Stimulated activated CD4-positive, alpha-beta T cell treated with anti-CD3 and anti-CD28 coated beads, Interleukin-12 subunit alpha, Interleukin-12 subunit beta, amount 100 ng/mL, for 4 hours (primary cell): ENCODE measurements at places on chromosomes 5 and 9.

GRCh38 chr5:135879591-135879990 is 16.1 kb downstream of the IL9 start:
- DNase-seq, result no peak

DNA sequence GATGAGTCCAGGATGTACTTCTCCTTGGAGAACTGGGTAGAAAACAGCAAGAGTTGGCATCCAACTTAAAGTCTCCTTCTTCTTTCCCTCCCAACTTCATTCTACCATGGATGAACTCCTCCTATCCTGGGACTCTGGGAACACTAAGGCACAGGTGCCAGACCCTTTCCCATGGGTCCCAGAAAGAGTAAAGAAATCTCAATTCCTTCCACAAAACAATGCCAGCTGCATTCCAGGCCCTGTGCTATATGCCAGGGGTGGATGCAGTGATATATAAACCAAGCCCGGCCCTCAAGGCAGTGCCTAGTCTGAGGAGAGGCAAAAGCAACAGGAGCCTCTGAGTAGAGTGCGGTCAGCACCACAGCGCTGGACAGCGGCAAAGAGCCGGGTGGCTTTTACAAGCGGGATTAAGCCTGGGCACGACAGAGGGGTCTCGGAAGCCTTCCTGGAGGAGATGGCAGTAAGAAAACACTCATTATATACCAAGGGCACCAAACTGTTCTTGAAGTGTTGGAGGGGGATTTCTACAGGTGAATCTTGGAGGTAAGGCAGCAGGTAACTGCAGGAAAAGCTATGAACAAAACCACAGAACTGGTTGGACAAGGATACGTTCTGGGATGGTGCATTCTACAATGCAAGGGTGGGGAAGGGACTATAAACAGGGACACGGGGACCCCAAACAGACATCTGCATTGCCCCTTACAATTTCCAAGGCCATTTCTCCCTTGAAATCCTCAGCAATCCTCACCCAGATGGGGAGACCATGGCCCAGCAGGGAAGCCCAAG is 16.4 kb upstream of the TOR2A start:
- DNase-seq, result no peak

- DNase-seq, result no peak
Observed at GRCh38 chr5:116145416-116145815, 60.6 kb downstream of the COMMD10 start.

GRCh38 chr5:90408571-90409317 is 812 bp downstream of the CETN3 start:
- DNase-seq, result no peak

DNA sequence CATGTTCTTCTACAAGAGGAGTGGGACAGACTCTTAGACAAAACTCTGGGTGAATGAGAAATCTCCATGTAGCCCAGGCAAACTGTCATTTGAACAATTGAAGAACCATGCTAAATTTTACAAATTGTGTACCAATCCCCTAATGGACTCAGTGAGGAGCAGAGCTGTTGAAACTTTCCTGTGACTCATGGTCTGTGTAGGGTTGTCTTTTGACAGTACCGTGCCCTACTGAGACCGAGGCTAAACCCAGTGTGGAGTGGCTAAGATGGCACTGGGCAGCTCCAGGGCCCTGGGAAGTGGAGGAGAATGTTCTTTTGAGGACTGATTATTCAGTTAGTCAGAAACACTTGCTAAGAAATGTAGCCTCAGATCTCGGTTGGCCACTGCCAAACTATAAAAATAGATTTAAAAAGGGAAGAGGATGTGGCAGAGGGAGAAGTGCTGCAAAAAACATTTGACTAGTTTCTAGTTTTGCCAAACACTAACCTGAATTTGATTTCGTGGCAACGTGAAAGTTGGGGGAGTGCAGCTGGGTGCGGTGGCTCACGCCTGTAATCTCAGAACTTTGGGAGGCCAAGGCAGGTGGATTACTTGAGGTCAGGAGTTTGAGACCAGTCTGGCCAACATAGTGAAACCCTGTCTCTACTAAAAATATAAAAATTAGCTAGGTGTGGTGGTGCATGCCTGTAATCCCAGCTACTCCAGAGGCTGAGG is 24.7 kb downstream of the POU4F3 start:
- no peak for DNase-seq

GRCh38 chr5:143188083-143188482 is 215.4 kb downstream of the NR3C1 start:
- no peak for DNase-seq

GRCh38 chr9:126343271-126343700 is 16.7 kb downstream of the MVB12B start:
- no peak for DNase-seq

DNA sequence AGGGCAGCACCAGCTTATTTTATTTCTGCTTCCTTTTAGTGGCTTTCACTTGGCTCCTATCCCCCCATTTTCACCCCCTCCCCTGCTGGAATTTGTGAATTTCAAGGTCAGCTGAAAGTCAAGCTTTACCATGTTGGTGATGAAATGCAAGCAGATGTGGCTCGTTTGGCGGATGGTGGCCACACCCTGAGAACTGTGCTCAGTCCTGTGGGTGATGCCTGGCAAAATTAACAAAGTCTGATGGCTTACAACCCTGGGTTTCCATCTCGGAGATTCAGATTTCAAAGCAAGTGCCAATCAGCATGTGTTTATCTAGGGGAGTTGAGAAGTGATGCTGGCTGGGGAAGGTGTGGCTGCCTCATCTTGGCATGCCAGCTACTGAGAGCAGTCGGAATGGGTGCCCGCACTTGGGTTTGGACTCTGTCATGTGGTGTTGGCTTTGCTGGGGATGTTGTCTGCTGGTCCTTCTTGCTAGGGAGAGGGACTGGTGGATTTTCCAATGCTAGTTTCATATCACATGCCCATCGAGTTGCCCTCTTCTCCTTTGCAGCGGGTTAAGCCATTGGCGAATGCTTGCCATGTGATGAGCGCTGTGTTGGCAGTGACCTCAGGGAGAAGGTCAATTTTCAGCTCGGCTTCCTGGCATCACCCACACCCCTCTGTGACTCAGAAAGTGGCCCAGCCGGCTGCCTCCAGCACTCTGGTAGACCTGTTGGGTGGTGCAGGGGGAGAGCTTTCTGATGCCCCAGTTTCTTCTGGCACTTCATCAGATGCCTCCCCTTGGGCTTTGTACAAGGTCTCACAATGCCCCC is 77.0 kb upstream of the PITX1 start:
- DNase-seq, result no peak

DNA sequence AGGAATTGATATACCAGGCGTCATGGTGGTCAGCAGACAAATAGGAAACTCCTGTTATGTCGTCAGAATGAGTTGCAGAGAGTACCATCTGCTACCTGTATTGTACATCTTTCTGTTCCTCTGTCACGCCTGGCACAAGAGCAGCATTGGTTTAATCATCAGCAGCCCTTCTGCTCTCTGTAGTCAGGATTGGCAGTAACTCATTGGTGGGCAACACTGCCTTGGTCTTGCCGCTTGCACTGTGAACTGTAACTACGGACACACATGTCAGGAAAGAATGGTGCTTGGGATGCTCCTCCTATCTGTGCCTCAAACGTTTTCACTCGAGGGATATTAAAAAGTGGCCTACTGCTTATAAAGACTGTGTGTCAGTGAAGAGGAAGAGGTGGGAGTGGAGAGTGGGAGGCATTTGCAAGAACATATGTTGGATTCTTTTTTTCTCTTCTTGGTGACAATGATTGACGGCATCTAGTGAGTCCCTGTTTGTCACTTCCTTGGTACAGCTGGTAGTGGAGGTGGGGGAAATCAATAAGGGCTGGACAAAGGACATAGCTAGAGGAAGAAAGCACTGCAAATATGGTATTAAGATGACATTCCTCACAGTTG is 76.6 kb downstream of the F2RL2 start:
- DNase-seq, result no peak

GRCh38 chr5:174972291-174972690 is 247.9 kb downstream of the MSX2 start:
- DNase-seq, result no peak

DNA sequence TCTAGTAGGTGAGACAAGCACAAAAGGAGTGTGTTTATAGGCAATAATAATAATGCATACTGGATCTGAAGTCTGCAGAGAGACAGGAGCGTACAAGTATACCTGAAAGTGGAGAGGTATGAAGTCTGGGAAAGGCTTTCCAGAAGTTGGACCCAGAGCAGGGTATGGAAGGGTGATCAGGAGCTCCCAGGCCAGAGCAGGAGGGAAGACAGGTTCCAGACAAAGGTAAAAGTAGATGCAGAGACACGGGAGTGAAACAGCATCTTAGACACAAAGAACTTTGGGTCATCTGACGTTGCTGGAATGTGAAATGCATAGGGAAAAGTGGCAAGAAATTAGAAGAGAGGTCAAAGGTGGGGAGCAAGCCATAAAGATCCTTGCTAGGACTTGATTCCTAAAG is 175.1 kb downstream of the PAM start:
- no peak for DNase-seq

- no peak for DNase-seq
Observed at GRCh38 chr5:173500213-173500560, 116.3 kb downstream of the BOD1 start.

GRCh38 chr5:93926831-93927620 is 185.6 kb upstream of the POU5F2 start:
- DNase-seq, result no peak

GRCh38 chr9:90801241-90801972 is at the start of gene SYK:
TSS of gene SYK (plus strand) at chr9:90801819. CDS start at chr9:90843899, 42,080 bp downstream.
- DNase-seq, result no peak

GRCh38 chr5:73370640-73371583 is 77.7 kb downstream of the FOXD1 start:
- no peak for DNase-seq

GRCh38 chr5:17405976-17406375 is 92.1 kb upstream of the TAF11L2 start:
- no peak for DNase-seq

GRCh38 chr9:24007185-24007584 is 181.1 kb upstream of the ELAVL2 start:
- DNase-seq, result no peak

GRCh38 chr9:38316166-38316780 is 76.2 kb upstream of the ALDH1B1 start:
- DNase-seq, result no peak

GRCh38 chr5:8349855-8350254 is 480.9 kb downstream of the MTRR start:
- DNase-seq, result no peak

GRCh38 chr9:113879911-113880310 is 3.8 kb downstream of the ZNF618 start:
- no peak for DNase-seq

GRCh38 chr9:75979362-75979761 is 88.9 kb downstream of the PCSK5 start:
- no peak for DNase-seq

DNA sequence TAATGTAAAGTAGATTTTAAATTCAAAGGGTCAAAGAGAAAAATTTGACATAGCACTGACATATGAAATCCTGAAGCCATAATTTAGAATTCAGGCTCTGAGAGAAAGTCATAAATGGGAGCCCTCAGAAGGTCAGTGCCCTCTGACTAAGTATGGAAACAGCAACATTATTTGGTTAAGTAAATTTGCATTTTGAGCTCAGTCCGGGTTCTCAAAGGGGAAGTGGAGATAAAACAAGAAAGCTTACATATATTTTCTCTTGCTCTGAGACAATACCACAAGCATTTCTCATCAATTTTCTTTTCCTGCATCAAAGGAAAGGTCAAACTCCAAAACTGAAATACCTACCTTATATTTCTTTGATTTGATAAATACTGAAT is 348.0 kb downstream of the SEMA5A start:
- DNase-seq, result no peak

GRCh38 chr9:128406848-128407391 is 13.7 kb upstream of the CERCAM start:
- DNase-seq, result no peak

DNA sequence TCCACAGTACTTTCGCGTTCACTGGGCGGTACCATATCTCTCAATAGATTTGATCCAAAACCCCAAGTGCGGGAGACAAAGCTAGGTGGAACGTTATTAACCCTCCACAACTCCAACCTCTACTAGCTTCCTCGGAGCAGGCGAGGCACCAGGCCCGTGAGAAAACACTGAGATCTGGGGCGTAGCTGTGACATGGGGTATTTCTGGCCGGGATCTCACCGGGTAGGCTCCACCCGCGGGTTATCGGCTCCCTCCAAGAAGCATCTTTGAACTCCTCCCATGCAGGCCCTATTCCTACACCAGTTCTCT is 350 bp upstream of the SLC25A46 start:
- DNase-seq, result no peak

DNA sequence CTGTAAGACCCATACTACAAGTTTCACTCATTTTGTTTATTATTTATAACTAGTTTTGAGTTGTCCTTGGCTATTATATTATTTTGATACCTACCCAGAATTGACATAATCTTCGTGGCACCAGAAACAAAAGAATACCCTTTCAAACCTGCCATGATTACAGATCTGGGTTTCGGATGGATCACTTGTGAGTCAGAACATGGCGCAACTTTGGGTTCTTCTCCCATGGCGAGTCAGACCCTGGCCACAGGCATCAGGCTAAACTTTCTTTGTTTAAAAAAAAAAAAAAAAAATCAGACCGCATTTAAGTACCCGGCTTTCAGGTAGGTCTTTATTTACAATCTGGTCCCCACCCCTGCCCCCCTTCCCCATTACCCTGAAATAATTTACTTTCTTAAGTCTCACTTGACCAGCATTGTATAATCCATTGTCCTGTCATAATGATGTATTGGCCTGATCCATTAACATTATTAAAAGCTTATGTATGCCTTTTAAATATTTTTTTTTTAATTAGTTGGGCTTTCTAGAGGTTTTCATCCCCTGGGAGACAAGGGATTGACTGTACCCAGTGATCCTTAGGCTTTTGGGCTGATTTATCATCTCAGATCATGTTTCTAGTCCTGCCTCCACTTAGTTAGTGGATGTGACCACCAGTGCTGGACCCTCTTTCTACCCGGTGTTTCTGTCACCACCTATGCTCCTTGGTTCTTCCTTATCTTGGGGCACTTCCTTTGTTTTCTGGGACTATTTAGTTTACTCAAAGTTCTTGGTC is 43.9 kb downstream of the F2RL2 start:
- no peak for DNase-seq

DNA sequence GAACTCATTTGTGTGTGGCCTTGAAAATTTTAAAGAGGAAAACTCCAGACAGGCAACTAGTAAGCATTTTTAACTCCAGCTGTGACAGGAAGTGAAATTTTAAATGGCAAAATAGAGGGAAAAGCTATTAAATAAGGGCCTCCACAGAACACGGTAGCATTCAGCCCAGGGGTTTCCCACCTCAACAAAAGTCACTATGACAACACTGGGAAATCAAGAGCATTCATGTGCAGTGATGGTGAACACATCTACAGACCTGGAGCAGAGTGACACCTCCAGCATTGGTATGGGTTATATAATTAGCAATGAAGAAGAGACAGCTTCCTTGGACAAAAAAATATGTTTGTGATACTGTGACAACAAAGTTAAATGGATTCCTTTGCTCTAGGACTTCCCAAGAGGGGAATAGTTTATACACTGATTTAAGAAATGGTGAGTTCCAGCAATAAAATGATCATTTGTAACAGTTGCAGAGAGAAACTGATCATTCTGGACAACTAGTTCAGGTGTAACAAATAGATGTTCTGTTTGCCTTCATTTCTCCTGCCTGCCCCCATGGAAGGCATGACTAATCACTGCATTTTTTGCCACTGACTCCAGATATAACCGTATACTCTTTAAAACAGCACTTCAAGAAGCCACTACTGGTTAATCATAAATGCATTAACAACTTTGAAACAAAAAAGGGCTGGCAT is 93.3 kb upstream of the SLC44A1 start:
- DNase-seq, result no peak

- DNase-seq, result no peak
Observed at GRCh38 chr5:151310932-151311331, 7.4 kb upstream of the SLC36A3 start.
